Stimulated activated CD4-positive, alpha-beta T cell treated with anti-CD3 and anti-CD28 coated beads, Interleukin-1b, Interleukin-23, amount 100 ng/mL, for 1 hour (primary cell): ENCODE measurements at places on chromosomes 5 and 9.

GRCh38 chr5:154967421-154968024, 26.6 kb downstream of the MRPL22 start:
- no peak for DNase-seq

DNA sequence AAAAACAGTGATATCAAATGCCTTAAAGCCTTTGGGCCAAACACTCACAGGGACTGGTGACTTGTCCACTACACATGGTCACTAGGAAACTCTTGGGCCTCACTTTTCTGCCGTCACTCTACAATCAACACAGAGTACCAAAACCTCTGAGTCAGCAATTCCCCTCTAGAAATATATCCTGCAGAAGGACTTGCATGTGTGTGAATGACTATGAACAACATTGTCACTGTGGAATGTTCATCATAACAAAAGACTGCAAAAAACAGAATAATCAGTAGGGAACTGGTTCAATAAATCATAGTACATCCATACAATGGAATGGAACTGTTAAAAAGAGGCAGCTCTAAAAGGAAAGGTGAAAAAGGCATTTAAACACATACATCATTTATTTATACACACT, 44.1 kb upstream of the SMU1 start:
- no peak for DNase-seq

DNA sequence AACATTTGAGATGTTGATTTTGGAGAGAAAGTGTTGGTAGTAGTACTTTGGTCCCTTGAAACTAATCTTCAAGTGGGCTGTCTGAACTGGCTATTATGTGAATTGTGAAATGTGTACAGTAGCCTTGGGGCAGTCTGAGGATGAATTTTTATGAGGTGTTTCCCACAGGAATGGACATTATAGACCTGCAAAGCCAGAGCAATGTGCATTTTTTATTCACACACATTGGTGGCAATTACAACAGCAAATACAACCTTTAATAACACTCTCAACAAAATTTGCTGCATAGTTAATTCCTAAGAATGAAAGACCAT, 147.0 kb downstream of the PAM start:
- DNase-seq: no peak

DNA sequence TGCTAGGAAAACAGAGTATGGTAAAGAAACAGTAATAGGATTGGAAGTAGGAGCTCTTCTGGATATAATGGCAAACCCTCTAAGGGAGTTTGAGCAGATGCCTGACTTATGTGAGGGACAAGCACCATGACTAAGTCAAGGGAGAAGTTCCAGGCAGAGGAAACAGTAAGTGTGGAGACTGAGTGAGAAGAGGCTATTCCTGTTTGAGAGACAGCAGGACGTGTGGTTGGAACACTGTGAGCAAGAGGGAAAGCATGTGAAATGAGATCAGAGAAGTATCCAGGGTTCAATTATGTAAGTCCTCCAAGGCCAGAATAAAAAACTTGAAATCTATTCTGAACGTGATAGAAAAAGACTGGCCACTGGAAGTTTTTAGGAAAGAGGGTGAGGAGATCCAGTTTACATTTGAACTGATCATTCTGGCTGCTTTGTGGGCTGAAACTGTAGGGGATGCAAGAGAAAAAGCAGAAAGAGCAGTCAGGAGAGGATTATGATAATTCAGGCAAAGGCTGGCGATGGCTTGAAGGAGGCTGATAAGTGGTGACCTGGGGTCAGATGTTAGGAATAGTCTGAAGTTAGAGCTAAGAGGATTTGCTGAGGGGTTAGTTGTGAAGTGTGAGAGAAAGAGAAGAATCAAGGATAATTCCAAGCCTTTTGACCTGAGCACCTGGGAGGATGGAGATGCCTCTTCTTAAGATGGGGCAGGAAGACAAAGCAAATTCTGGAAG, 19.2 kb downstream of the DMAC1 start:
- DNase-seq: no peak

- no peak for DNase-seq
Measured at GRCh38 chr9:15231788-15232635, 75.0 kb downstream of the TTC39B start.

- no peak for DNase-seq
Measured at GRCh38 chr9:97705354-97705950, 8.3 kb upstream of the XPA start.

DNA sequence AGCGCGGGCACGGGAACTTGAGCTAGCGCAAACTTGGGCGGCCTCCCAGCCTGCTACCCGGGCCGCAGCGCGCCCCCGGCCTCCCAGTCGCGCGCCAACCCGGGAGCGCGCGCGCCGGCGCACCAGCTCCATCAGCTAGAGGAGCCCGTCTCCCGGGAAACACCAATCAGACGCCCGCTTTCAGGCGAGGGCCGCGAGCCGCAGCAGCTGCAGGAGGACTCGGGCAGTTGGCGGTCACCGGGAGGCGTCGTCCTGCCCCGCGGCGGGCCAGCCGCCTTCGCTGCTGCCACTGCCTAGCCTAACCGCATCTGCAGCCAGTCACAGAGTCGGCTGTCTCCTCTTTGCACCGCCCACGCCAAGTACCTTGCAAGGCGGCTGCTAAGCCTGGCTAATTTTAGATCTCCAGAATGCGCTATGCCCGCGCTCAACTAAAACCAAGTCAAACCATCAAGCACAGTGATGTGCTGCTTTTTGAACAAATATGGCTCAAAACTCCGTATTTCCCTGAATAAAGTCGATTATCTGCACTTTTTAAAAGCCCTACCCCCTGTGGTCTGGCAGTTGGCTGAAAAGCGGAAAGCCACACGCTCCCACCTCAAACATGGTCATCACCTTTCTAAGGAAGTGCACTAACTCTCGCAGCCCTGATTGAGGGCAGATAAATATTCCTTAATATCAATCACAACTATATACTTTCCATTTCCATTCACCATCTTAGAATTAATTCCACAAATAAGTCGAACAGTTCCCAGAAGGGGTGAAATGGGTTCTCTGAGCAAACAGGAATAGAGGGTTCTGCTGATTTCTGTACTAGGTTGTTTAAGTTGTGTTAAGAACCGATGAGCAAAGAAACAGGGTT, 221.8 kb downstream of the MEF2C start:
- DNase-seq: no peak

- DNase-seq: no peak
Measured at GRCh38 chr5:73960023-73960422, 334.0 kb downstream of the ARHGEF28 start.

DNA sequence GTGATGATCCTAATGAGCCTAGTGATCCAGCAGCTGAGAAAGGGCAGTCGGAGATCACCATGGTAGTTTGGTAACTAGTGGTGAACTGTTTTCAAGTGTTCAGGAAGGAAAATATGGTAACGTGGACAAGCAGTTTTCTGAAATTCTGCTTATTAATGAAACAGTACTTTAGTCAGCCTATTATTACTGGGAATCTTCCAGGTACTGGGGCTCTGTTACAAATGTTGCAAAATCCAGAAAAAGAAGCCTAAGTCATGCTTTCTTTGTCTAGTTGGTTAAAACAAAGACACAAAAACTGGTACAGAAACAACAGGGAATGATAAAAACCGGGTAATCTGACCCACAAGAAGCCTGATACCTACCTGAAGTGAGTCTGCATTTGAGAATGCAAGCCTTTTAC, 18.2 kb downstream of the TTC23L start:
- no peak for DNase-seq

GRCh38 chr9:15244001-15244441, 63.0 kb downstream of the TTC39B start:
- DNase-seq: no peak

DNA sequence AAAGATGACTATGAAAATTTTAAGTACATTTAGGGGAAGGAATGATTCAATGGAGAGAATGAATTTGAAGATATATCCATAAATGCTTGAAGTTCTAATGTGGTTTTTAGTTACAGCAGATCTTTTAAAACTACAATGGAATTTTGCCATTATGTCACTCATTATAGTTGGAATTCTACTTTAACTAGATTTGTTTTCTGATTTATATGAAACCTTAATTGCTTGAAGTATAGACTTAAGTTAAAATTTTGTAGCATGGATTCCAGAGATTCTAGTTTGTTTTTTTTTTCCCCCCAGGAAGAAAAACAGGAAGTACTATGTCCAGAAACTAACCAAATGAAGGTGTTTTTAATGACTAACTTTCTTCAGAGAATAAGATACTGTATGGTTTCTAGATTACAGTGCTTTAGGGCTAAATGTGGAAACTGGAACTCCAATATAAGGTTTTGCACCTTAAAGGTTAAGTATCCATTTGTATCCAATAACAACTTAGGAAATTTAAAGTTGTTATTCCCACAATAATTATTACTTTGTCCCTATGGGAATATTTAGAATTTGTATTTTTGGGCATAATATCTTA, 70.3 kb downstream of the ZSWIM6 start:
- no peak for DNase-seq

DNA sequence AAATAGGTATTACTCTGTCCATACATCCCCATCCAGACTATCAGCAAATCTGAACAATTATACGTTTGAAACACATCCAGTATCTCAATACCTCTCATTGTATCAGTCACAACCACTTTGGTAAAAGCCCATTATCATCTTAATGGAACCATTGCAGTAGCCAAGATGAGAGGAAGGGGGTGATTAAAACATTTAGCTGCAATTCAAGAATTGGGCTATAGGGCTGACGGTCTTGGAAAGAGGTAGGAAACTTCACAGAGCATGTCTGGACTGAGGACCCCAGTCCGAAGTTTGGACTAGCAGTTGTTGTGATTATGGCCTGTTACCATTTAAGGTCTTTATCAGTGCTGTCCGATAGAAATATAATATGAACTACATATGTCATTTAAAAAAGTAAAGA, 8.6 kb downstream of the SLC12A2 start:
- no peak for DNase-seq

- no peak for DNase-seq
Measured at GRCh38 chr5:157820593-157821252, 38.2 kb downstream of the CLINT1 start.

- no peak for DNase-seq
Measured at GRCh38 chr5:98755406-98755805, 18.1 kb upstream of the RGMB start.

DNA sequence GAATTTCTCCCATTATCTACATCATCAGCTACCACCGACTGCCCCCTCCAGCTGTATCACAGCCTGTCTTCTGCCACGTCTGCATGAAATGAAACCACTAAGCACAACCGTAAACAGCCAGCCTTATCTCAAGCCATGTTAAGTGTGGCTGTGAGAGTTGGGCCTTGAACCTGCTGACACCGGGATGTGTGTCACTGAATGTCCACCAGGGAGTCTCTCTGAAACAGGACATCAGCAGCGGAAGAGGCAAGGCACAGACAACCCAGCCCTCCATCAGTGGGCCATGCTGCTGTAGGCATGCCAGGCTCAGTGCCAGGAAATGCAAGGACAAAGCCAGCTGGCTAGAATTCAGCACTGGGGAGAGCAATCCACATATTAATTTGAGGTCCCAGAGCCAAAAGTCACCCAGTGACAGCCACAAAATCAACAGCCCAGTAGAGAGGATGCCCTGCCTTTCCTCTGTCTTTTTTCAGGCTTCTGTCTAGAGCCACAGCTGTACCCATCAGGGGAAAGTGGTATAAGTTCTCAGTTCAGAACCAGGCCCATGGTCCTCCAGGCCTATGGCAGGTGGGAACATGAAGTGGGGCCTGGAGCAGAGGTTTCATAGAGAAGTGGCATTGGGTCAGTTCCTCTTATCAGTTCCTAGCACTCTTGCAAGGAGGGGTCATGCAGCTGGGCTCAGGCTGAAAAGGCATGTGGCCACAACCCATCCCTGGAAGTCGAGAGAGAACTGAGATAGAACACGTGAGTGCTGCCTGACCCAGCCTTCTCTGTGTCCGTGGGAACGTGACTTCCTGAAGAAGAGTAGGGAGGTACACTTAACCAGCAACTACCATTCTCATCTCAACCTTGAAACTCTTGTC, 199.4 kb downstream of the ESM1 start:
- no peak for DNase-seq

GRCh38 chr5:68290847-68291246, 75.3 kb downstream of the PIK3R1 start:
- no peak for DNase-seq

DNA sequence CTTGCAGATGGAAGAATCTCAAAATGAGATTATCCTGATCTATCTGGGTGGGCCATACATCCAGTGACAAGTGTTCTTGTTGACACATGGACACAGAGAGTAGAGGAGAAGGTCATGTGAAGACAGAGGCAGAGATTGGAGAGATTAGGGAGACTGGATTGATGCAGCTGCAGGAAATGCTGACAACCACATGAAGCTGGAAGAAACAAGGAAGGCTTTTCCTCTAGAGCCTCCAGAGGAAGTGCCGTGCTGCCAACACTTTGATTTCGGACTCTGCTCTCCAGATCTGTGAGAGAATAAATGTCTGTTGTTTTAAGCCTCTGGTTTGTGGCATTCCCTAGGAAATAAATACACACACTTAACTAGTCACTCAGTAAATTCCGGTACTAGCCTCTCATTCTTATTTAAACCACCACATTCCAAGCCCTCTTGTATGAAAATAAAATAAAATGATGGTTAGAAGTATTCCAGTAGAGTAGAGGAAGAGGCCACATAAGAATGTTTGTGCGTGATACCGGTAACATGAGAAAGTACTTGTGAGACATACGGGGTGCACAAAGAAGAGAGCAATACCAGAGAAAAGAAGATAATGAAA, 110.9 kb upstream of the DMAC1 start:
- no peak for DNase-seq

GRCh38 chr9:133437753-133438531, 15.8 kb downstream of the ADAMTS13 start:
- no peak for DNase-seq

DNA sequence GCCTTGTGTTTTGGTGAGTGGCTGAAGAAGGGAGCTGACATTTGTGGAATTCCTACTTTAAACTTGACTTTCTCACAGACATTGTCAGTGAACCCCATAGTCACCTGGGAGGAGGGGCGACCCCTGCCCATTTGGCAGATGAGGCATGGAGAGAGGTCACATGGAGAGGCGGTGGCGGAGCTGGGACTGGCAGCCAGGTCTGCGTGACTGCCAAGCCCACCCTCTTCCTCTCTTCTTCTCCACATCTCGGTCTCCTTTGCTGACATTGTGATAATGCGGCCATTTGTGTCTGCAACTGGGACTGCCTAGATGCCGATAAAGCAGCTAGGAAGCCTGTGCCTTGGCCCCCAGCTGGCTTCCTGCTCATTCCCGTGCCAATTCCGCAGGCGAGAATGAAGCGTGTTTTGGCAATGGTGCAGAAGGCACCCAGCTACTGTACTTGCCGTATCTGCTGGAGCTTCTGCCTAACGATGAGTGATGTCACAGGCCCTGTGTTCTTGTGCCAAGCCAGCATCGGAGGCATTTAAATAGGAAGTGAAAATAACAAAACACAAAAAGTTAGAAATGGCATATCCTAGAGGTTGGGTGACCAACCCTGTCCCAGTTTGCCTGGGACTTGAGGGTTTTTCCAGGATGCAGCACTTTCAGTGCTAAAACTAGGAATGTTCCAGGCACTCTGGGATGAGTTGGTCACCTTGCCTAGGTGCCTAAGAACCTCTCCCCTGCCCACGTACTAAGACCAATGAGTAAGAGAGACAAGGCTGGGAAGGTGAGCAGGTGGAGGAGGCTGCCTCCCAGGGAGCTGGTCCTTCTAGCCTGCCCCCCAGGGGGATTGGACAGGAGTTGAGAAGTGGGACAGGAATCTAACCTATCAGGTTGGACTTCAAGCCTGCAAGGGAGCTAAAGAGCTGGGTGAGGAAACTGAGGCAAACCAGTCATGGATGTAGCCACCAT, 23.6 kb downstream of the OLFML2A start:
- no peak for DNase-seq

- no peak for DNase-seq
Measured at GRCh38 chr9:85727500-85727899, 14.3 kb downstream of the AGTPBP1 start.

- no peak for DNase-seq
Measured at GRCh38 chr9:100674419-100675122, 96.7 kb downstream of the CAVIN4 start.
